Psoas muscle (tissue), 8 donors: ENCODE measurements at places on chromosomes 16 and 17. TPM values are rescaled to one million over a fixed set of nuclear protein-coding genes. Genes with fewer than 3 reads are reported as not detected.

ATP2A1 gene
- total RNA-seq: 639 TPM

NAGS gene
- total RNA-seq: not detected

TP53TG3C gene
- total RNA-seq: not detected

CD79B gene
- 3.4 TPM for total RNA-seq

SPECC1 gene
- total RNA-seq: 11.3 TPM

CLEC16A gene
- 18.3 TPM for total RNA-seq

NPIPA8 gene
- 0.36 TPM for total RNA-seq
